Putamen (tissue), 1 donor: ENCODE measurements at places on chromosomes 3 and 15.

DNA sequence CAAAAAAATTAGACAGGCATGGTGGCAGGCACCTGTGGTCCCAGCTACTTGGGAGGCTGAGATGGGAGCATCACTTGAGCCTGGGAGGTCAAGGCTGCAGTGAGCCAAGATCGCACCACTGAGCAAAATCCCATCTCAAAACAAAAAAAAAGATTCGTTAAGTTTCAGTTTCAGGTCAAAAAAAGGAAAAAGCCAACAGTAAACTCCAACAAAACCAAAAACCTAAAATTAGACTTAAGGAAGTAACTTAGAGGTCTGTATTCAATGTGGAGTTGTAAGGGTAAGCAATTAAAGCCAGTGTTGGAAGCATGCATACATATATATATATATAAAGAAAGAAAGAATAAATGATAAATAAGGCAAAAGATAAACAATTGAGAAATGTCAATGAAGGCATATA lies 11.8 kb downstream of the KPNA1 start:
- DNase-seq, result no peak

DNA sequence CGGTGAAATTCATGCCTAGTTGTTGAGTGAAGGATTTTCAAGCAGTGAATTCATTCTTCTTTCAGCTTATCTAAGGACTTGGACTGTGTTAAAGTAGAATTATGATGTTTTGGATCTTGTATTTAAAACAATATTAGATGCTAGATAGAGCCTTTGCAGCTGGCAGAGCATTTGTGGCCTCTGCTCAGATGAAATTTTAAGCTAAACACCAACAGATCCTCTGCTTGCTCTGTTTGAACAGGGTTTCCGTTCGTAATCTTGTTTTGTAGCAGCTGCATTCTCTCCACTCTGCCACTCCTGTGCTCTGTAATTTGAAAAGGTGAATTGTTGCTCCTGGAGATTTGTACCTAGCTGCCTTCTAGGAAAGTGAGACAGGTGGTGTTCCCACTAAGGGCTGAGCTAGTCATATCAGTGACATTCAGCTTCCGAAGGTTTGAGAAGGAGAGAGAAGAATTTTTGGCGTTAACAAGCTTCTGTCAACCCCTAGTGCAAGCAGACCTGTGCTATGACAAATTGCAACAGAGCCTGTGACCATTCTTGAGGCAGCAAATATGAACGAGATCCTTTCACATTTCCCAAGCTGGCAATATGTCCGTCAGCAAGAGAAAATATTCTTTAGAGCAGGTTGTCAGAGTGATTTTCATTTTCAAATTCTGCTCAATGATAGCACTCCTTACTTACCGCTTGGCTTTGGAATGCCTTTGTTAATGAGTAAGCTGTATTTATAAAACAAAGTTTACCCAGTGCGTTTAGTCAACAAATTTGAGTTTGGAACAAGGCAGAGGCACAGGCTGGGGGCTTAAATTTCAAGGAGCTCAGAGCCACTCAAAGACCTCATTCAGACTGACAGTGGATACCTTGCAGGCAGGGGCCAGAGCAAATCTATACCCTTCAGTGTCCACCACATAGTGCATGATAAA lies 5.3 kb downstream of the CHST2 start:
- no peak for DNase-seq

- no peak for DNase-seq
Observed at GRCh38 chr3:28042095-28042635, 199.3 kb upstream of the CMC1 start.

GRCh38 chr3:17935222-17935621 lies 192.8 kb upstream of the TBC1D5 start:
- no peak for DNase-seq

DNA sequence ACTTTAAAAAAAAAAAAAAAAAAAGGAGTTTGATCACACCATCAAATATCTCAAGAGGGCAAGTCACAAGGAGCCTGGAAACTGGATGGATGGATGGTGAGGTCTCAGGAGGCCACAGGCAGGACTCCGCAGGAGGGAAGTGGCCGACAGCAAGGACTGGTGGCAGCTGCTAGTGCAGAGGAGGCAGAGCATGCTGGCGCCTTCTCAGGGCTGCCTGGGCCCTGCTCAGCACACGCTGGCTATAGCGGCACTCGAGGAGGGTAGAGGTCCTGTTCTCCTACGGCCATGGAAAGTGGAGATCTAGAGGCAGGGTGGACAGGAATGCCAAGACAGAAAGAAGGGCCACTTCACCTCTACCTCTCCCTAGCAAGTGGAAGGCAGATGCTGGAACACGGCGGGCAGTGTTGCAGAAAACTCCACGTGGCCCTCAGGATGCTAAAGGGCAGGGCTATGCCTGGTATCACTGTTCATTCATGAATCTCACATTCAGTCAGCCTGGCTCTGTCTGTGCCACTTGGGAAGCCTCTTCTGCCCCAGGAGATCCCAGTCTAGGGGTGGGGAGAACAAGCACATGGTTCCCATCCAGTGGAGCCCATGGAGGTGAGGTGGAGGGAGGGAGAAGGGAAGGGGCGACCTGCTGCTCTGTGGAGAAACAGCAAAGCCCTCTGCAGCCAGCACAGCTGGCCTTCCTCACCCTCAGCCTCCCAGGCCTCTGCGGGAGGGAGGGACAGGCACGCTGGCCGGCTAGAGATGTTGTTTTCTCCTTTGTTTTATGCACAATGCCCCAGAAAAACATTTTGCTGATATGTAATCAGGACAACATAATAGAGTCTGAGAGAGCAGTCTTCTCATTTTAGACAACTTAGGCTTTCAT lies 71.0 kb downstream of the OXNAD1 start:
- DNase-seq, result no peak

GRCh38 chr3:134075846-134076245 lies 46.1 kb upstream of the SLCO2A1 start:
- DNase-seq, result no peak

GRCh38 chr3:57064001-57064400 lies 3.5 kb downstream of the SPATA12 start:
- no peak for DNase-seq

- DNase-seq, result no peak
Observed at GRCh38 chr3:37849146-37849923, 12.3 kb upstream of the CTDSPL start.

DNA sequence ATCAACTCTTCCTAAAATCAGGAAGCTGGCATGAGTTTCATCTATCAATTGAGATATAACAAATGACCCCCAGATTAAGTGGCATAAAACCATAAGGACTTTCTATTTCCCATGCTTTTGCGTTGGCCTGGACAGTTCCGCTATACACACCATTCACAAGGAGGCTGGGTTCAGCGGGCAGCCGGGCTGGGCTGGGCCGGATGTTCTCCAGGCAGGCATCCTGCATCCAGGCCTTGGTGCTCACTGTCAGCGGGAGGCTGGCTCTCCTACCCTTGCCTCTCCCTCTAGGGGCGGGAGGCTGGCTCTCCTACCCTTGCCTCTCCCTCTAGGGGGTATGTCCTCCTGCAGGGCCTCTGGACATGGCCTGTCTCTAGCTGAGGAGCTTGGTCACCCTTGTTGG lies 266.0 kb upstream of the ARRDC4 start:
- DNase-seq, result no peak

GRCh38 chr15:48617619-48618018 lies 27.9 kb downstream of the FBN1 start:
- DNase-seq, result no peak

DNA sequence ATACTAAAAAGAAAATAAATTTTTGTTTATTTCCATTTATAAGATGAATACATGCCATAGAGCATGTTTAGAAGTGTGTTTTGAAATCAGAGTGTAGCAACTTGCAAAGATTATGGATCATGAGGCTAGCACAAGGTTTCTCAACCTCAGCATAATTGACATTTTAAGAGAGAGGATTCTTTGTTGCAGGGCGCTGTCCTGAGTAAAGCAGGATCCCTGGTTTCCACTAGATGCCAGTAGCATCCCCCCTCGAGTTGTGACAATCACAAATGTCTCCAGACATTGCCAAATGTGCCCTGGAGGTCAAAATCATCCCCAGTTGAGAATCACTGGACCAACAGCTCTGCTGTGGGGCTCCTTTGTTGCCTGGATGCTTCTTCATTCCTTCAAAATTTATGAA lies 128.5 kb upstream of the RBMS3 start:
- no peak for DNase-seq

GRCh38 chr3:170205302-170205701 lies 16.9 kb upstream of the PRKCI start:
- DNase-seq, result no peak

DNA sequence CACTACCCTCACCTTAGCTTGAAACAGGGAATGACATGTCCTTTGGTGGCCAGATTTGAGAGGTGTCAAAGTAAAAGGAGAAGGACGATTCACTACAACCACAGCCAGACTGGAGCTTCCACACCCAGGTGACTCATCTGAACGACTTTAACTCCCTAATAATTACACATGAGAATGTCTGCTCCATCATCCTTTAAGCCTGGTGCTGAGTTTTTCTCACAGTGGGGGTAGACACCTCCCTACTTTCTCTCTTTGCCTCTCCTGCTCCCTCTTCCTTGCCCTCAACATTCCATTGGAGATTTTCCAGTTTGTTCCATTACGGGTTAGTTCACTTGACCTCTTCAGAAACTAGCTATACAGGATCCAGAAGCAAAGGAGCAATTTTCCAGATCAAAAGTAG lies 154.3 kb upstream of the BHLHE40 start:
- DNase-seq, result peak; percentile 48

DNA sequence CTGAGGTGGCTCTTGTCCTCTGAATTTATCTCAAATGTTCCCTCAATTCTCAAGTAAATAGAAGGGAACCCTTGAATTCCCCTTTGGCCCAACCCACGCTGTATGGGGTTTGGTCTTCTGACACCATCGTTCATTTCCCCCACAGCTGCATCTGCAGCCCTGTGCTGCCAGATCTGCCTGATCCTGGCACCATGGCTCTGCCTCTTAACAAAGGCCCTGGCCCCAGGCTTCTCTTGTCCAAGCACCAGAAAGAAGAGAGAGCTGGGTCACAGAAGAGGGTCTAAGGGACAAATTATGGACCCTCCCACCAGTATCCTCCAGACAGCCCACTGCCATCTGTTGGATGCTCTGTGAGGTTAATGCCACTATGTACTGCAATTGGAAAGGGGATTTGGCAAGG lies 1.8 kb downstream of the MAP1A start:
- DNase-seq, result peak; percentile 77

- DNase-seq, result no peak
Observed at GRCh38 chr3:86176445-86176784, 814.5 kb downstream of the VGLL3 start.

- DNase-seq, result peak; percentile 82
Observed at GRCh38 chr3:170356596-170357175, 829 bp upstream of the SKIL start.

DNA sequence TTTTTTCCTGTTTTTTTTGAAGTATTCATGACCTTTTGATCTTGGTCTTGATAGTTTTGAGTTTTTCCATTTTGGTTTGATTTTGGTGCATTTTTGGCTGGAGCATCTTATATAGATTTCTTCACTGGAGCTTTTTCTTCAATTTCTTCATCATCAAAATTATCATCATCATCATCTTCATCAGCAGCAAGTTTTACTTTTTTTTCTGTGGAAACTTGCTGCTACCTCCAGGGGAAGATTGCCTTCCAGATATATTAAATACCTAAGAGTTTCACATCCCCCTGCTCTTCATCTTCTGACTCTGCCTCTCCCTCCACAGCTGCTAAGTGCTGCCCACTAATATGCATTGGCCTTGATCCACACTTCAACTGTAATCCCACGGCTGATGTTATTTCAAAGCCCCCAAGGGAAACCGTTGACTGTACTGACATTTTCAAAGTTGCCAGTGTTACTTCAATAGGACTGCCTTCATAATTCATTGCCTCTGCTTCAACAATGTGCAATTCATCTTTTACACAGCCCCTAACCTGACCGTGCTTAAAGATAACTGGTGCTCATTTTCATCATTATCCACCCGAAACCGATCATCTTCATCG lies 151.7 kb downstream of the NR1D2 start:
- DNase-seq, result no peak

DNA sequence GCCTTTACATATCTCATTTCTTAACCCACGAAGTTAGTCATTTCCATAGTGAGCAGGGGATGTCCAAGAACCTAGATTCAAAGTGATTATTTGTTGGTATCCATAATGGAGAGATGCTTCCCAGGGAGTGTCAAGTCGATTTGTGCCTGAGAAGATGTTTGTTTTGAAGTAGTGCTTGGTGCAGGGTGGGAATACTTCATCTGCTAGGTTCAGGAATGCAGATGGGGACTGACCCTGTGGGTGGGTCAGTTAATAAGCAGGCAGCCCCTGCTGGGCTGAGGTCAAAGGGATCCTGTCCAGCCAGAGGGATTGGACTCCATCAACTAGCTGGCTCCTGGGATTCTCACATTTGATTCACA lies 44.1 kb upstream of the VILL start:
- DNase-seq, result no peak

GRCh38 chr3:146390006-146390772 lies 79.2 kb downstream of the PLSCR2 start:
- no peak for DNase-seq

- DNase-seq, result no peak
Observed at GRCh38 chr3:159726231-159726964, 262.2 kb upstream of the IL12A start.

DNA sequence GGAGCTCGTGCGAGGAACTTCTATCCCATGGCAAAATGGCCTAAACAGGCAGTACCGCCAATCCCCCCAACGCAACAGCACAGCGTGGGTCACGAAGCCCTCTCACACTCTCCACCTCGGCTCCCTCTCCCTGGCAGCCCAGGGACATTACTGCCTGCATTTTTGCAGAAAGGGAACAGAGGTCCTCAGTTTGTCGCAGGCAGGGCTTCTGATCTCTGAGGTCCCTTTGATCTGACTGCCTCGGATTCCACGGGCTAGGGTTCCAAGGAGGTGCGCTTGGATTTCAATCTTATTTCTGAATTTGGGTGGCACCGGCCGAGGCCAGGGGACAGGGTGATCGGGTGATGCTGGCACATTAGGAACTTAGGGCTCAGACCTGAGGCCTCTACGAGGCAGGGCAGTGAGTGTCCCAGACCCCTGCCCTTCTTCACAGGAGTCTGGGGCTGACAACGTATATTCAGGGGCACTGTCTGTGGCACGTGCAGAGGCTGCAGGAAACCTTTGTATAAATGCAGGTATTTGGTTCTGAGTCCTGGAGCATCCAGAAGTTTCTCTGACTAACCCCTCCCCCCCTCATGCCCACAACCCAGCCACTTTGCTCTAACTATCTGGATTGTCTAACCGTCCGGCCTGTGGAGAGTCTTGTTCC lies 197.9 kb downstream of the XXYLT1 start:
- DNase-seq, result no peak

- DNase-seq, result no peak
Observed at GRCh38 chr3:55283441-55283925, 203.6 kb downstream of the WNT5A start.

DNA sequence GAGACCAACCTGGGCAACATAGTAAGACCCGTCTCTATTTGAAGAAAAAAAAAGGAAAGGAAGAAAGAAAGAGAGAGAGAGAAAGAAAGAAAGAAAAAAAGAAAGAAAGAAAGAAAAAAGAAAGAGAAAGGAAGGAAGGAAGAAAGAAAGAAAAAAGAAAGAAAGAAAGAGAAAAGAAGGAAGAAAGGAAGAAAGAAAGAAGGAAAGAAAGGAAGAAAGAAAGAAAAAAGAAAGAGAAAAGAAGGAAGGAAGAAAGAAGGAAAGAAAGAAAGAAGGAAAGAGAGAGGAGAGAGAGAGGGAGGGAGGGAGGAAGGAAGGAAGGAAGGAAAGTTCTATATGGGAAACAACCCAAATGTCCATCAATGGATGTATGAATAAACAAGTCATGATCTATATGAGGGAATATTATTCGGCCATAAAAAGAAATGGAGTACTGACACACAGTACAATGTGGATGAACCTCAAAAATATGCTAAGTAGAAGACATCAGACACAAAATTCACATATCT lies 28.8 kb upstream of the TM4SF1 start:
- no peak for DNase-seq

- no peak for DNase-seq
Observed at GRCh38 chr3:177427540-177427939, 230.3 kb upstream of the TBL1XR1 start.

- no peak for DNase-seq
Observed at GRCh38 chr3:59605318-59605717, 555.5 kb upstream of the CFAP20DC start.
